Effector memory CD8-positive, alpha-beta T cell (primary cell): ENCODE measurements at places on chromosomes 3 and 15.

DNA sequence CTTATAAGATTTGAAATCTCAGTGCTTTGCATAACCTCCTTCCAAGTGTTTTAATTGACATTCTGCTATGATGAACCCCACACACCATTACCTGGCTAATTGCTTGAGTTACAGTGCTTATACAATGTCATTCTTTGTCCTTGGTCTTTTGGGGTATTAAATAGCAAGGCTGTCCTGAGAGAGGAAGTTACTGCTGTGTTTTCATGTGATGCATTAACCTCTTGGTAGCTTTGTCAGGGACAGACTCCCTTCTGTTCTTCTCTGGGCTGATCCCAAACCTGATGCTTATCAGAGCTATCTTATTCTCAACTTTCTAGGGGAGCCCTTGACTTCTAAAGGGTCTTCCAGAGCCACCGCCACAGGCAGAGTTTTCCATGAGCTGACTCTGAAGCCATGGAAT, 12.4 kb upstream of the OTOL1 start:
- DNase-seq, result no peak

DNA sequence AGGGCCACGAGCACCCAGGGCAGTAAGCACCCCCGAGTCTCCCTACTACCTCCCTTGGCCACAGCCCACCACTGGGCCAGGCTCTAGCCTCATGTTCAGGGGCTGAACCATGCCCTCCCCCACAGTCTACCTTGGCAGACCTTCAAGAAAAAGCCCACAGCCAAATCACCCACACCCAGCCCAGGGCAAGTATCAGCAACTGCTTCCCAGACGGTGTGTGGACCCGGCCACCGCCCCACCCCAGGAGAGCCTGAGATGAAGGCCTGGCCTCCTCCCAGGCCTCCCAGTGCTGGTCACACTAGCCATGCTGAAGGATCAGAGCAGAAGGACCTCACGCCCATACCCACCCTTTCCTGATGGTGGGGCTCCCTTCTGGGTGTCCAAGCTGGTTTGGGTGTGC, 92.0 kb upstream of the LINGO1 start:
- no peak for DNase-seq

GRCh38 chr3:59425942-59426341, 376.1 kb upstream of the CFAP20DC start:
- DNase-seq, result no peak

DNA sequence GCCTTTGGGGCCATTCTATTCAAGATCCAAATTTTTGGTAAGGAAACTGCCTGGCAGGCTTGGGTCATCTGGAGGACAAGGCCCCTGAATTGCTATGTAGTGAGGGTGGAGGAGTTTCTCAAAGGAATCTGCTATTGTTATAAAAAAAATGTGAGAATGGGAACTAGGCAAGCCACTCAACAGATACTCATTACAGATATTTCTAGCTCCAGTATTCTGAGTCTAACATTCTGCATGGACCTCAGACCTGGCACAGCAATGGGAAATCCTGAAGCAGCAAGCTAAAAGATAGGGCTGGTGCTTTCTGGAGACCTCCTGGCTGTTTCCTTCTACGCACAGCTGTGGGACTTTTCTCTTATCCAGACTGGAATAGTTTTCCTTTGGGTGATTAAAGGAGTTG, 430.7 kb upstream of the RBMS3 start:
- DNase-seq, result no peak

GRCh38 chr3:85210540-85210939, 251.8 kb downstream of the CADM2 start:
- DNase-seq, result no peak

- no peak for DNase-seq
Measured at GRCh38 chr15:74845581-74845980, 2.6 kb upstream of the ULK3 start.

DNA sequence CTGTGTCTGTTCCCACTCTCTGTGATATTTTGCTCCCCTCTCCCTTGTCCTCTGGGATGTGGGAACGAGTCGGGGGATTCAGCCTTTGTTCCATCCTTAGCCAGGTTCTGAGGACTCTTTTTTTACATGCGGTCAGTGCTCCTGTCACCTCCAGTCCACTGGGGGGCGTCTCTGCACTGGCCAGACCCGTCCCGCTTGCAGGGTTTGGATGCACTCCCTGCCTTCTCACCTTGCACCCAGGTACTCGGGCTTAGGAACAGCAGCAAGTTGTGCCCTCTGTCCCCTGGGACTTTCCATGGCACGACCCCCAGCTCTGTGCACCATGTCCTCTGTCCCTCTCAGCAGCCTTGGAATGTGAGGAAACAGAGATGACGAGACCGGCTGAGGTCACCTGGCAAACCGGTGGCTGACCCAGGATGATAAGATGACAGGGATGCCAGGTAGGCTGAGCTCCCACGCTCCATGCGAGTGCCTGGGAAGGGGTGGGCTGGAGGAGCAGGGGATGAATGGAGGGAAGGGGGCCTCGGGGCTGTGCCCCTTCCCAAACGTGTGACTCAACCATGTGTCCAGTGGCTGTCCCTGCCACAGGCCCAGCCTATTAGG, 27.3 kb upstream of the FGD5 start:
- no peak for DNase-seq

DNA sequence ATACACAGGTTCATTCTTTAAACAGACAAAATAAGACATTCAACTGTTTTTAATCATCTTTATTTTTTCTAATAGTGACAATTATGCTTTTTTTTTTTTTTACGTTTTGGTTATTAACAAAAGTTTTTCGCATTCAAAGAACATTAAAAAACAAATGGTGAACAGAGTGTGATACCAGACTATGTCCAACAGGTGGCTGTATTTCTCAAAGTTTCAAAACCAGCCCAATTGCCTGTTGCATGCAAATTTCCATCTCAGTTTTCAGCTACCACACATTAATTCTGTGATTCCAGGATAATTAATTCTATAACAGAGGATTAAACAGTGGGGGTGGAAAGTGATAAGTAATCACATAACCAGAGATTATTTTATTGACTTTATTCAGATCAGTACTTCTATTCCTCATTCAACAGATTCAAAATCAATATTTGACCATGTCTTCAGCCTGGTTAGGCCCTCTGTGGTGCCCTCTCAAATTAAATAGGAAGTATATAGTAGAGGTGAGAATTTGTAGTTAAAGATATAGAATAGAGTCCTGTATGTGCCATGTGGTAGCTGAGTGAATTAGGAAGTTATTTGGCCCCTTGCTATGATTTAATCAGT, 122.2 kb upstream of the DCBLD2 start:
- DNase-seq, result no peak

GRCh38 chr3:72288955-72289691, 504.2 kb upstream of the PROK2 start:
- DNase-seq, result no peak

- no peak for DNase-seq
Measured at GRCh38 chr3:59660852-59661625, 611.2 kb upstream of the CFAP20DC start.

DNA sequence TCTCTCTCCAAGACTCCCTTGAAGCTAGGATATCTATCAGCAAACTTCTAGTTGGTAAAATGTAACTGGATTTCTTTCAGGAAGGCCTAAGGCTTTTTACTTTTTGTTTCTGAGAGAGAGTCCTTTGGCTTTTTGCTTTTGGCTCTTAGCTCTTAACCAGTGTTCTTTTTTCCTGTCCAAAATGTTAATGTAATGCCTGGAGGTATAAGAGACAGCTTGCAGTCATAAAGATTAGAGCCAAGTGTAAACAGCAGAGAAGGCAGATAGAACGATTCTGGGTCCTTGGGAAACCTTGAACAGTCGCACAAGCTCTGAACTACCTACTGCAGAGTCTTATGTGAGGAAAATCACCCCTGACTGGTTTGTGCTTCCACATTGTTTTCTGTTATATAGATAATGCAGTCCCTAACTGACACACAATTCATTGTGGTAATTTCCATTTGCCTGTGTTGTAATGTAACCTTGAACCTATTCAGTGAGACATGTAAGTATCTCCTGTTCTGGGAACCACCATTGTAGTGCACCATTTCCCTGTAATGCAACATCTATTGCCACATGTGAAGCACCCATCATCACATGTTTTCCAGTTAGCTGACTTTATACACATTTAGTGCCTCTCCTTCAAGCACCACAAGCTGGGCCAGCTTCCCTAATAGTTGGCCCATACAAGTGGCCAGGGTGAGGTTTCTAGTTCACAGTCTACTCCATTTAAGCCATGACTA, 1311.9 kb downstream of the ROBO1 start:
- DNase-seq, result no peak

- DNase-seq, result no peak
Measured at GRCh38 chr15:70439304-70439877, 324.0 kb downstream of the UACA start.
